ENCODE measurements at places on chromosomes 4 and X.

DNA sequence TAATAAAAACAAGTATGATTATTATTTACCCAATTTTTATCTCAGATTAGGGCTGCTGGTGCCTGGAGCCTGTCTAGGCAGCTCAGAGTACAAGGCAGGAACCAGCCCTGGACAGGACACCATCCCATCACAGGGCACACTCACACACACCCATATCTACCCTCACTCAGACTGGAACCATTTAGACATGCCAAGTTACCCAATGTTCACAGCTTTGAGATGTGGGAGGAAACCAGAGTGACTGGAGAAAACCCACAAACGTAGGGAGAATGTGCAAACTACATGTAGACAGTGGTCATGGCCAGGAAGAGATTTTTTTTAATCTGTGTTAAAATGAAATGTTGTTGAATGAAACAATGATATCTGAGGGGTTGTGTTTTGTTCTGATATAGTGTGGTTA, 35.7 kb upstream of the ADGRA3 start:
- DNase-seq: no peak

- DNase-seq: no peak
Measured at GRCh38 chr4:150150629-150151062, 72.4 kb downstream of the DCLK2 start.

DNA sequence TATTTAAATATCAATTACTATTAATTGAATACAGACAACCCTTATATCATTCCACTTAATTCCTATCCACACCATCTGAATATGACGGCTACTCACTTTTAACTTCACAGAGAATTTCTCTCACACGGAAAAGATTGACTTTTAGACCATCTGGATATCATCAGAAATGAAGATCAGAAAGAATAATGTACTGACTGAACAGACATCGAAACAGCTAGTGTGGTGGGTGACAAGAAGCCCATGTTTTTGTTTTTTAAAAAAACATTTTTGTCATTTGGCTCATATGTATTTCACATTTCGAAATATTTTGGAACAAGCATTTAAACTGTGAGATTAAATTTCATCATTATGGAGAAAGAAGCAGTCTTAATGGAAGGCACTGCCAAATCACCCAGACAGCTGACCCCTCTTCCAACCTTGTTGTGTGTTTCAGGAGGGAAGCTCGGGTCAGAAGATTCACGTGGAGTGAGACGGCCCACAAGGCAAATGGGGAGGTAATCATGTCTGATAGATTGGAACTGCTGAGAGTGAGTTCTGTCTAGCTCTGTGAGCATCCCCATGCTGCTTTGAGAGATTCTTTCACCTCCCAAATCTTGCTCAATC, 204.2 kb upstream of the RASGEF1B start:
- no peak for DNase-seq

DNA sequence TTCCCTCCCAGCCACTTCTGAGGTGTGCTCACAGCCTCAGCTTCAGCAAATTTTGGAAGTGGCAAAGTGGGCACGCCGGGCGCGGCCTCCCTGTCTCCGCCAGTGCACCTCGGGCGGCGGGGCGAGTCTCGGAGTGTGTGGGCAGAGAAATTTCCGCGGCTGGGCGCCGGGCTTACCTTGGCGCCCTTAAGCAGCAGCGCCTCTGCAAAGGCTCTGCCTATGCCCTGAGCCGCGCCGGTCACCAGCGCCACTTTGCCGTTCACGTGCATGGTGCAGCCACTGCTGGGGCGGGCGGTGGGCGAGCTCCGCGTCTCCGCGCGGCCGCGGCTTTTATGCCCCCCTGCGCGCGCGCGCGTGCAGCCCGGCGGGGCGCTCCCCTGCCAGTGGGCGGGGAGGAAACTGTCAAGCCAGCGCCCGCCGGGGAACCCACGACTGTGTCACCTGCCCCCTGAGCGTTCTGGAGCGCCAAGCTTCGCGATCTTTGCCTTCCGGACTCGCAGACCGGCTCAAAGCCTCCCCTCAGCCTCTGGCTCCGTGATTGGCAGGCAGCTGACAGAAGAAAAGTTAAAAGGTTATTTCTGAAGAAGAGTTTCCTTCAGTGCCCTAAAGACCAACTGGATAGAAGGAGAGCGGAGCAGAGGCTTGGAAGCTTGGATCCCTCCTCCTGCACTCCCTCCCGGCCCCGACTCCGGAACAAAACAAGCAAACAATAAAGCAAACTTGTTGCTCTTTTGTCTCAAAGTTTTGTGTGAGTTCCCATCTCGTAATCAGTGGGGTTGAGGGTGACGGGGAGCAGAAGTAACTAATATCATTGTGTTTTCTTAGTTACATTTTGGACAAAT, at the start of gene HPGD:
Gene HPGD (minus strand): TSS at position 306 of the 842 bp plus-strand sequence. CDS start 37 bp downstream, at position 269.
- peak; percentile 25 for DNase-seq

DNA sequence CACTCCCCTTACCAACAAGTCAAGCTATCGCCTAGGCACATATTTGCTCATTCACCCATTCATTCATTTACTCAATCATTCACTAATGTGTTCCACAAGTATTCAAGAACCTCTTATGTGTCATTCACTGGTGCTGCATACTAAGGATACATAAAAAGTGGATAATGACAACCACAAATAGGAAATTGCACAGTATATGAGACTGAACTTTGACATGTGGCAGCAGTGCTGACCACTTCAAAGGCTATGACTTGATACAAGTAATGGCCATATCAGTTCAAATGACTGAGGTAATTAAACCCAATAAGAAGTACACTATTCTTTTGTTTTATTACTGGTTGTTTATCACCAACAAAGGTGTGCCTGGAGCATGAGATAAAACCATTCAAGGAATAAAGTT, 282.5 kb downstream of the KLHL13 start:
- no peak for DNase-seq

GRCh38 chrX:108772549-108772948, 36.2 kb upstream of the IRS4 start:
- no peak for DNase-seq

GRCh38 chrX:155886409-155886808, 5.3 kb downstream of the VAMP7 start:
- no peak for DNase-seq

- no peak for DNase-seq
Measured at GRCh38 chr4:177008071-177008835, 215.5 kb upstream of the VEGFC start.

DNA sequence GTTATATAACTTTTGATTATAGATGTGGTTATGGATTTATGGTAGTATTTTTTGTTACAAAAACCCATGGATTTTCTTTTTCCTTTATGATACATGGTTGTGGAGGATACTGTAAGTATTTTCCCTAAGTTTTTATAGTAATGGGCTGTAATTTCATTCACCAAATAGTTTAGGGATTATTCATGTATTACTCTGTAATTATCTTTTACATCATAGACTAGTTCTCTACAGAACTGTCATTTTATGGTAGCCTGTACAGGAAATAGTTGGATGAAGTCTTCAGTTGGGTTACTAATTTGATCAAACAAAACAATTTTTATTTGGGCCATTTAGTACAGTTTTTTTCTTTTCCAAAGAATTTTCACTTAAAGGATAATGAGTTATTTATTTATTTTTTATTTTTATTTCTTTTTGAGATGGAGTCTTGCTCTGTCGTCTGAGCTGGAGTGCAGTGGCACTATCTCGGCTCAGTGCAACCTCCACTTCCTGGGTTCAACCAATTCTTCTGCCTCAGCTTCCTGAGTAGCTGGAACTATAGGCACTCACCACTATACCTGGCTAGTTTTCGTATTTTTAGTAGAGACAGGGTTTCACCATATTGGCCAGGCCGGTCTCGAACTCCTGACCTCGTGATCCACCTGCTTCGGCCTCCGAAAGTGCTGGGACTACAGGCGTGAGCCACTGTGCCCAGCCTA, 42.1 kb downstream of the RBPJ start:
- DNase-seq: no peak

GRCh38 chr4:162408309-162408708, 244.5 kb upstream of the FSTL5 start:
- DNase-seq: no peak

DNA sequence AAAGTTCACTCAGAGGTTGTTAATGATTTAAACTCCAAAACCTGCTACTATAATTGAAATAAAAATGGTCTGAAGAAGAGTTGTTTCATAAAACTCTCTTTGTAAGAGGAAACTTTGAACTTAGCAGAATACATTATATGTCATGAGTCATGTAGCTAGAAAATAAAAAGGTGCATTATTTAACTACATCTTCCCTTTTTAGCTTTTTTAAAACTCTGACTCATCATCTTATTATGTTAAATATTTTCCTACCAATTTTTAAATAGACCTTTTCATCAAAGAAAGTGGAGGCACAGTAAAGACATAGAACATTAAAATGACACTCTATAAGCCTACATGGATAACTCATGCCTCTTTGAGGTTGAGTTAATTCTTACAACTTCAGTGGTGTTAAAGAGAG, 1.2 kb upstream of the ZNF827 start:
- no peak for DNase-seq

DNA sequence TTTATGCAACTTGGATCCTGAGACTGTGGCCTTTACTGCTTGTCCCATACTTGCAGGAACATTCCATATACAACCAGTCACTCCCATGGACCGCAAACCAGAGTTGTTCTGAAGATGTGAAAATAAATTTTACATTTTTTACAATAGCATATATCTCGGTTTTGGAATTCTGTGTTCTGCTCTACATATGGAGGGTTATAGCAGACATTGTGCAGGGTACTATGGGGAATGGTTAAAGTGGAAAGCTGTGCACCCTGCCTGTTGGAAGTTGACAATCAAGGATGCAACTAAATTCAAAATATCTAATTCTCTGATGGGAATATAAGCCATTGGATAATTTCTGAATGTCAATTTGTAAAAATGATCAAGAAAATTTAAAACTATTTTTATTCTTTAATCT, 603.3 kb downstream of the RAB28 start:
- DNase-seq: no peak

DNA sequence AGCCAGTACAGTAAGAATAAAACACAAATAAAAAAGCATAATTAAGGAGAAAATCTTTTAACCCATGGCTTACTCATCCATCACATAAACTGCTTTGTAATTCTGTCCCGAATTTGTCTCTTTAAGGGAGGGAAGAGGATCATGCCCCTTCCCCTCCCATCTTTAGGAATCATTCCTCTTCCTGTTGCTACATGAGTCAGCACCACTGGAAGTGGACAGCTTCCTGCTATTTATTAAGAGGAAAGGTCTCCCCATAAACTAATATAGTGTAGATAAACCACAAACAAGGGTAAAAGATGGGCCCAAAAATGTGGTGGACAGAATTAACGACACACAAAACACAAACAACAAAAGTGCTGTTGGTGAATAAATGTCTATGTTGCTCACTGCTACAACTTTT, 75.8 kb downstream of the PPP3CA start:
- no peak for DNase-seq

DNA sequence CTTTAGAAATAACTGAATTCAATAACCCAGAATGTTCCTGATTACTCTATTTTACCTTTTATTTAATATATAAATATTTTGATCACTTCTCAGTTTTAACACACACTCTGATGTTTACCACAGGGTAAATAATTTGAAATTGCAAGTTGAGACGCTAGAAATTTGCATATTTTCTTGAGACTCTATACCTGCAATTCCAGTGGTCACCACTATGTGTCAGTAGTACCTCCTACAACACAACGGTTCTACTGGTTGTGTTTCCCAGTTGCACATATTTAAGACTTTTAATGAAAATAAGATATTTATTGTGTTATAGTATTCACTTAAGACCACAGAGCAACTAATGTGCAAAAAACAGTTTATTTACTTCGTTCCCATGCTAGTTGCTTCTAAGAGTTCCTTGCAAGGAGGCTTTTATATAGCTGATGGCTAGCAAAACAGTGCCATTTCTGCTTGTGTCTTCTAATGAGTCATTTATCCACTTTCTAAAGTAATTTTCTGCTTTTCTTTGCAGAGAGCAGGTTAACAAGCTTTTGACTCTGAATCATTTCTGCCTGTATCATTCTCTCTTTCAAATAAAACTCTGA, 98.9 kb upstream of the PDLIM3 start:
- no peak for DNase-seq

DNA sequence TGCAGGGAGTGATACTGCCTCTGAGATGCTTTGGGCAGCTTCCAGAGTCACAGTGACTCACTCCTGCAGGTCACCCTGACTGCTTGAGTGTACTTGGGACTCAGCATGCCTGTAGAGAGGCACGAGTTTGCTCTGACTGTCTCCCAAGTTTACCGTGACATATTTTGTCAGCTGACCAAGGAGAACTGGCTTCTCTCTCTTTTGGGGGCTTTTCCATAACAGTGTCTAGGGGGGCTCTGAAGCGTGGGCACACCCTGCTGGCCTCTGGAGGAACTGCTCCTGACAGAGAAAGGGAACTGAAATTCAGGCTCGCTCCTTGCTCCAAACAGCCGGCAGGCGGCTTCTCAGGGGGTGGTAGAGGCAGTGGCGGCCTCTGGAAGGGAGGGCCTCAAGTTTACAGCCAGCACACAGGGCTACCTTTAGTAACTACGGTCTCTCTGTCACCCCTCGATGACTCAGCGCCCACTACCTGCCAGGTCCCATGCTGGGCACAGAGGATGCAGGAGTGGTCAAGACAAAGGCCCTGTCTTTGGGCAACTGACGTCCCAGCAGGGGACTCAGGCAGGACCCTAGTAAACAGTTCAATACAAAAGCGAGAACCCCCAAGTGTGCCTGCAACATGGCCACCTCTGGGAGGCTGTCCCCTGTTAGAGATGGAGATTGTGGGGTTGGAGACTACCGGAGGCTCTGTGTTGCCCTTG, 17.8 kb downstream of the ZNF185 start:
- DNase-seq: no peak

DNA sequence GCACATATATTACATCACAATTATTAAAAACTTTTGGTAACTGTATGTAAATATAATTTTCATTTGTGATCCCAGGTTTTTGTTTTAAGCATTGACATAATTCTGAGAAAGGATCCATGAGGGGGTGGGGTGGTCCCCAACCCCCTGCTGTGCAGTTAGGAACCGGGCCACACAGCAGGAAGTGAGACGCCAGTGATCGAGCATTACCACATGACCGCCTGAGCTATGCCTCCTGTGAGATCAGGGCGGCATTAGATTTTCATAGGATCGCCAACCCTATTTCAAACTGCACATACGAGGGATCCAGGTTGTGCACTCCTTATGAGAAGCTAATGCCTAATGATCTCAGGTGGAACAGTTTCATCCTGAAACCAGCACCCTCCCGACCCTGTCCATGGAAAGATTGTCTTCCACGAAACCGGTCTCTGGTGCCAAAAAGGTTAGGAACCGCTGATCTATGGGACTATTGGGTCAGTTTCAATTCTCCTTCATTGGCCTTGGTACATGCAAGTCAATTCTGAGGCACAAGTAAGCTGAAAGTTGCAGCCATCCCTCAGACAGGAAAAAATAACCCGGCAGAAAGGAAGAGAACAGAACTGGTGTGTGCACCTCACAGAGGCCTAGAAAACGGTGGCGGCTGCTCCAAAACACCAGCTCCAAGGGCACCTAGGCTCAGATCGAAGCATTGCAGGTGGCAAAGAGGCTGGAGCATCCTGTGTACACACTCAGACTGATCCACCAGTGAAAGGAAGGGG, 7.0 kb upstream of the TMSB4X start:
- DNase-seq: no peak

GRCh38 chrX:40871385-40872082, 136.2 kb upstream of the MED14 start:
- DNase-seq: no peak

GRCh38 chr4:123345935-123346300, 50.7 kb upstream of the SPRY1 start:
- no peak for DNase-seq

GRCh38 chr4:157912212-157912611, 260.6 kb downstream of the GASK1B start:
- DNase-seq: no peak
